NCI-H1694 treated with DMSO at 0.1 percent for 48 hours (cell line): ENCODE measurements at places on chromosomes 7 and 10.

GRCh38 chr10:92880233-92880861 is 32.0 kb downstream of the EXOC6 start:
- peak; percentile 64 for DNase-seq

GRCh38 chr7:91759205-91759863 is 121.2 kb downstream of the MTERF1 start:
- DNase-seq: no peak

DNA sequence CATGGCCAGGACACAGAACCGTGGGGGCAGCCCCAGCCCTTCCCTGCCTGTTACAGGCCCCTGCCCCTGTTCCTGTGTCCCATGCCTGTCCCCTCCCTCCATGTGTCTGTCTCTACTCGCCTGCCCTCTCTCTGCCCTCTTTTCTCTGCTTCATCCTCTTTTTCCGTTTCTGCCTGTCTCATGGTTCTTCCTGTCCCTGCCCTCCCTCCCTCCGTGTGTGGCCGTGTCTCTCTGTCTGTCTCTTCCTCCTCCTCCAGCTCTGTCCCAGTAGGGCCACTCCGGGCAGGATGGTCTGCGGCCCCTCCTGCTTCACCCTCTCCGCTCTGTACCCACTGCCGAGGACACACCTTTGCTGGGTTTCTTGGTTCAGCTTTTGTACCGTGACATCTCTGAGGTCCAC is 137.4 kb downstream of the FAM53B start:
- DNase-seq: no peak

DNA sequence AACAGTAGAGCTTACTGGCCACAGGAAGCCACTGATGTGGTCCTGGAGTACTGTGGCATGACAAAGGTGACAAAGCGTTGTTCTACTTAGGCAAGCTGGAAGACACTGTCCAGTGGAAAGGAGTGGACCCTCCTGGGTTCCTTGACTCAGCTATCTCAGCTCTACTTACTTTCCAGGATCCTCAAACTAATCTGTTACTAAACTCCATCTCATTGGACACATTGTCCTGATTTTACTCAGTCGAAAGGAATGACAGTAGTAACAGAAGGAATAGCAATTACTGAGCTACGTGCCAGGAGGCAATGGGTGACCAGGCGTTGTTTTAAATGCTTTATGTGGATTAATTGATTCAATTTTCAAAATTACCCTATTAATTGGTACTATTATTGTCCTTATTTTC is 41.6 kb downstream of the ABLIM1 start:
- no peak for DNase-seq

GRCh38 chr7:149252378-149252777 is 9.6 kb upstream of the ZNF783 start:
- no peak for DNase-seq

GRCh38 chr10:78211561-78212051 is 177.9 kb downstream of the RPS24 start:
- peak; percentile 51 for DNase-seq

- DNase-seq: no peak
Observed at GRCh38 chr7:2444476-2444875, 31.7 kb downstream of the GRIFIN start.

- DNase-seq: peak; percentile 35
Observed at GRCh38 chr7:151341357-151342101, at the start of gene NUB1. TSS of gene NUB1 (plus strand) at chr7:151341812. CDS start at chr7:151345350, 3,538 bp downstream.

DNA sequence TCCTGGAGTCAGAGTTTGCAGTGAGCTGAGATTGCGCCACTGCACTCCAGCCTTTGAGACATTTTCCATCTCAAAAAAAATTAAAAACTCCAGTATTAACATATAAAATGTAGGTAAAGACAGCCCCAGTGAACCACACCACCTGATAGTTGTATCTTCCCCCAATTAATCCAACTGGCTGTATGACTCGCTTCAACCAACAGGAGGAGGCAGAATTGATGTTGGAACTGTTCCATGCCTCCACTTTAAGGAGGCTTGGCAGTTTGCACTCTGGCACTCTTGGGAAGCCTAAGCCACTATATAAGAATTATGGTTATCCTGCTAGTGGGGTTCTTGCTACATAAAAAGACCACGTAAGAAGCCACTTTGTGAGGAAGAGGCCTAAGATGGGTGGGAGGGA is 72.7 kb downstream of the STK17A start:
- no peak for DNase-seq

- no peak for DNase-seq
Observed at GRCh38 chr10:99916776-99917175, 93.0 kb downstream of the DNMBP start.

GRCh38 chr10:112461029-112461887 is 14.2 kb downstream of the VTI1A start:
- no peak for DNase-seq

GRCh38 chr10:58480321-58480720 is 32.4 kb upstream of the BICC1 start:
- DNase-seq: no peak

- peak; percentile 67 for DNase-seq
Observed at GRCh38 chr10:107814865-107815487, 650.5 kb upstream of the SORCS1 start.

GRCh38 chr7:134780166-134780828 is 863 bp downstream of the CALD1 start:
- no peak for DNase-seq

DNA sequence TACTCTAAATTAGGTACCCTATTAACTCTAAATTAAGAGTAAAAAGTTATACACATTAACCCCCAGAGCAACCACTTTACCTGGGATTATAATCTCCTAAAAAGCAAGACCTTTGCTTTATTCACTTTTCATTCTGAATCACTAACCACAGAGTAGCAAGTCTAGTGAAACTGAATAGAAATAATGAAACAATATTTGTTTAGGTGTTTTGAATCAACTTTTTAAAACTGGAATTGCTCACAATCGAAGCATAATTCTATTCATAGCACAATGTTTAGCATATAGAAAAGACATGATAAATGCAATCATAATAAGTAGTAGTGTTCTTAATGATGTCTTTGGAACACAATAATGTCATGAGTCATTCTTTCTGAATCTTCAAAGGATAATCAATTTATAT is 37.0 kb upstream of the CASD1 start:
- no peak for DNase-seq

DNA sequence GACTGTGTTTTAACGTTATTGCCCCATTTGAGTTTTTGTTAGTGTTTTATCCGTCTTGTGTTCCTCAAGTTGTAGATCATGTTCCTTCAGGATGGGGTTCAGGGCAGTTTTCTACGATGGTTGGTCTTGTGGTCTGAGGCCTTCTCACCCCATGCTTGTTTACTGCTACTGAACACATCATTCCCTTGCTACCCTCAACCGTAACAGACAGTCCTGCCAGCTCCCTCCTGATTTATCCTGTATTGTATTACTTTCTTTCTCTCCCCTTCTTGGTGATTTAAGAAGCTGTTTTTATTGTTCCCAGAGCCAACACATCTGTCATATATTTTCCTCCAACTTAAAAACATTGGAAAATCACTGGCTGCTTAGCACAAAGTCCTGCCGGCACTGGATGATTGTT is 719.8 kb downstream of the INHBA start:
- DNase-seq: no peak

DNA sequence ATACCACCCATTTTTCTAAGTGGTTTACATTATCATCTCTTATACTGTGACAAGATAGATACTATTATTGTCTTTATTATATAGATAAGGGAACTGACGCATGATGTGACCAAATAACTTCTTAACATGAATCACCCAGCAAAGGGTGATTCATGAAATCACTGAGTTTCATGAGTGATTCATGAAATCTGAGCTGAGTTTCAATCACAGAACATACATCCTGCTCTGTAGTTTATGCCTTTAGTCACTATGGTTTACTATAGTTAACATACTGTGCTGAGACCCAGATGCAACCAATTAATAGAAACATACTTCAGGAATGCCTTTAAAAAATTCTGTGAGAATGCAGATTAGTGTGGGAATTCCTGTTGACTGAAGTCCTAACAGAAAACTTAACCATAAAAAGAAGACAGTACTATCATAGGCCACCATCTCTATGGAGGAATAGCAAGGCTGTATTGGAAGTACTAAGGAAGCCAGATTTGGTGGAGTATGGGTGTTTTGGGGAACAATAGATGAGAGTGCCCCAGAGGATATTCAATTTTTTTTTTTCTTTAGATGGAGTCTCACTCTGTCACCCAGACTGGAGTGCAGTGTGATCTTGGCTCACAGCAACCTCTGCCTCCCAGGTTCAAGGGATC is 43.1 kb upstream of the SEMA3A start:
- DNase-seq: no peak

DNA sequence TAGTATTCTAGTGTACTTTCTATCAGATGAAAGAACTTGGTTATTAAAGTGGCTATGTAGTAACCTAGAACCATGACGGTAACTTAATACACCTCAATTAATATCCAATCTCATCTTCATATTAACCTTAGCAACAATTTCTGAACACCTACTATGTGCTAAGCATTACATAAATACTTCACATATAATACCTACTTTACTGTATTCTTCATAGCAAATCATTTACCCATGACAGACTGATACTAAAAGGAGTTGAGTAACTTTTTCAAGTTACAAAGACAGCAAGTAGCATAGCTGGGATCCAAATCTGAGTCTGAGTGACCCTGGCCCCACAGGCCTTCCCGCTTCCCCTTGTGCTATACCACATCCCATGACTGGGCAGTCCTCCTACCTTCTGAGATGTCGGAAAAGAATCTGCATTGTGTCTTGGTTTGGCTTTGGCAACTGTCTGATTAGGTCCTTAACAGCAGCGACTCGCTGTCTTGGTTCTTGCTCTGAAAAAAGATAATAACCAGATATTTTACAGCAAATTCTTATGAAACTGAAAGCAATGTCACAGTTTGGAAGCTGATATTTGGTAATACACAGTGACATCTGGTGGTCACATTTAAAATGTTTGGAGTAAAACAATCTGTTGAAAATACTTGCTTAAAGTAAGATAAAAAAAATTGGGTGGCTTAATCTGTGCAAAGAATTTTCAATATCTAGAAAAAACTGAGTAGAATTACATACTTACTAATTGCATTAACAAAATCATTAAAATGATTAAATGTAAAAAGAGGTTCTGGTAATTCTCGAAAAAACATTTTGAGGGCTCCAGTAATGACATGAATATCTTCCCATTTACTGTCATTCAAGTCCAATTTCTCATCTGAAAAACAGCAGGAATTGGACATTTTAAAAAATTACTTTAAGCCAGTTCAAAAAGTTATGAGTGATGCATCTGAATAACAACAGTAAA is 120.1 kb downstream of the ARHGAP12 start:
- peak; percentile 51 for DNase-seq

- no peak for DNase-seq
Observed at GRCh38 chr7:16543456-16543855, 16.8 kb downstream of the LRRC72 start.

DNA sequence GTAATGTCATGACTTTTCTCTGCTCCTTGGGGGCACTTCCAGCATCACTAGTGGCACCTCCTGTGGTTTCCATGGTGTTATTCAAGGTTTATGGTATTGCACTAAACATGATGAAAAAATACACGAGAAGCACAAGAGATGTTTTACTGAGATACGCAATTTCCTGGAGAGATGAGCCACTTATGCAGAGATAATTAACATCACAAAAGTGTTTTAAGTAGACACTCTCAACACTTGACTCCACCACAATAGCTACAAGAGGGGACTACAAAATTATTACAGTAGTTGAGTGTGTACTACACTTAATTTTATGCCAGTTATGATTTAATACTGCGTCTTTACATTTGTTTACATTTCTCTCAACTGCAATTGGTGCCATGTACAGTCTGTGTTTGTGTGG is 906.7 kb downstream of the DNAJB9 start:
- DNase-seq: no peak

GRCh38 chr10:15478950-15479349 is 107.9 kb upstream of the FAM171A1 start:
- DNase-seq: no peak

DNA sequence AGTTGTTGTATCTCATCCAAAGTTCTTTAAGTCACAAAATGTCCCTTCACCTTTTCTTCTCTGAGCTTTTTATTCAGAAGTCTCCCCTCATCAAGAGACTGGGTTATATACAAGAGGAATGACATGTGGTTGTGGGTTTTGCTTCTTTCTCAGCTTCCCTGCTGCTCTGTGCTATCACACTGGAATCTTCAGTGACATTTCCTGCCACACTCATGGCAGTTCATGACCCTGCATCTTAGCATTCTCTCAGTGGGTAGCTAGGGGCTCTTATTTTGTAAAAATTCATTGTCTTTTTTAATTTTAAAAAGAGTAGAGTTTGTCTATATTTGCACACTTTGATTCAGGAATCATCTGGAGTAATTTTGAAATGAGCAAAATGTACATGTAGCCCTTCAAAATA is 236.9 kb upstream of the TMEM229A start:
- no peak for DNase-seq

DNA sequence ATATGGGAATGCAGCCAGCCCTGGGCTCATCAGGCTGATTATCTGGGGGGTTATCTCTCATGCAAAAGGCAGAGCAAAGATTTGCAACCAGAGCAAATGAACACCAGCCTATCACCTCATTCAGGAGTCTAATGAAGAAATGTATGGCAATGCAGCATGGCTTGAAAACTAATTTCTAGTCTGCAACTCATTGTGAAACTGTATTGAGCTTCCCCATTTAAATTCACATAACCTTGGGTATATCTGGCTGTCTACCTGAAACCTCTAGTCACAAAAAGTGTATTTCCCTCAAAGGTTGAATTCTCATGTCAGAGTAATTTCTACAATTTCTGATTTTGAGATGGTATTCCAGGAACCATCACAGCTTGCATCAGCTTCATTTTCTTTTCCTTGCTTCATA is 240.0 kb downstream of the SDHAF3 start:
- no peak for DNase-seq

DNA sequence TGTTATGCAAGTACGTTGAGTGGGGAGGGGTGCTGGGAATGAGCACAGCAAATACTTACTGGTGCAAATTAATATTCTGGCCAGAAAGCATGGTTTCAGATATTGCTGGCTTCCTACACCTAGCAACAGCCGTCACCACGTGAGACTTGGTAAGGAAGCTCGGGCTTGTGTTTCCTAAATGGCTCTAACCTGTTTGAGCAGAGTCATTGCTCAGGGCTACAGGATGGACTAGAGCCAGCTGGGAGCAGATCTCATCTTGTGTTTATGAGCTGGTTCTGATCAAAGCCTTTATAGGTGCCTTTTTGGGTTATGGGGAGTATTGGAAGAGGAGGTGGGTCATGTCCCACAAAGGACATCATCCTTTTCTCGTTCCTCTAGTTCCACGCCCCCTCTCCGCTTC is 200.3 kb downstream of the BUB3 start:
- DNase-seq: no peak

- no peak for DNase-seq
Observed at GRCh38 chr7:133618970-133619369, 366.1 kb downstream of the EXOC4 start.

GRCh38 chr7:1934756-1935155 is 264.7 kb downstream of the ELFN1 start:
- peak; percentile 93 for DNase-seq

DNA sequence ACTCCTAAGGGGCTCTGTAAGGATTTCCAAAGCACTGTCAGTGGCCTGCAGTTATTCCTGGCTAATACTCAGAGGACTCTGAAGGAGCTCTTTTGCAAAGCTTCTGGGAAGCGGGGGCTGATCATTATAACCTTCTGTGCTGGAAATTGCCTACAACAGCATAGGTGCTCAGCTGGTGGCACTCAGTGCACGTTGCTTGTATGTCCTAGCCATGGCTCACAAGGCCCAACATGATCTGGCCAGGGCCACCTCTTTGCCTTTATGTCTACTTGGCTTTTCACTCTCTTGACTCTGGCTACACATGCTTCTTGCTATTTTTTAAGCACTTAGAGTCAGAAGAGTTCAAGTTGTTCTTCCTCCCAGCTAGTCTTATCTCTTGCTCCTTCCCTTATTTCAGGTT is 17.5 kb downstream of the LAMB4 start:
- no peak for DNase-seq

- no peak for DNase-seq
Observed at GRCh38 chr10:126122881-126123280, 226.5 kb downstream of the FANK1 start.
